Stimulated activated CD8-positive, alpha-beta memory T cell treated with anti-CD3 and anti-CD28 coated beads, Interleukin-7, amount 100 ng/mL, for 1 hour (primary cell): ENCODE measurements at places on chromosomes 5 and 9.

GRCh38 chr5:128341056-128341455 is 197.0 kb downstream of the FBN2 start:
- no peak for DNase-seq

DNA sequence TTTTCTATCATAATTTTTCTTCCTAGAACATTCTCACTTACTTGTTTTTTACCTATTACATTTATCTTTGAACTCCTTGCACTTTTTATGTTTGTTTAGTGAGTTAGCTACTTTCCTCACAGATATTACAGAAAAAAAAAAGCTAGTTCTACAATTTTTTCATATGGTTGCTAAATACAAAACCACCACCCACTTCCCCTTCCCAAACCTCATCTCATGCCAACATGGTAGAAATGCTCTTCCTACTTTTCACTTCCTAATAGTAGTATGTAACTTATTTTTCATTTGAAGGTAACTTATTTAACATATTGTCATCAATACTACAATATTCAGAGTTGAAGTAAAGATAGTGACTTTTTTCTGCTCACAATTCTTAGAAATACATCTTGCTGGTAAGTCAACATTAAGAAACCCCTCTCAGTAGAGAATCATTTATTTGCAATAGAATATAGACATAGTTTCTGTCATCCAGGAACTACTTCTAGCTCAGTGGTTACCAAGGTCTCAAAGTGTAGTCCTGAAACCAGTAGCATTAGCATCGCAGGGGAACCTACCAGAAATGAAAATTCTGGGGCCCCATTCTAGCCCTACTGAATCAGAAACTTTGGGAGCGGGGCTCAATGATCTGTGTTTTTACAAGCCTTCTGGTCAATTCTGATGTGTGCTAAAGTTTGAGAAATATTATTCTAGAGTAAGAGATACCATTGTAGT is 1124.6 kb downstream of the DTWD2 start:
- DNase-seq = no peak

GRCh38 chr5:100840789-100841188 is 62.3 kb downstream of the ST8SIA4 start:
- no peak for DNase-seq

GRCh38 chr5:179008667-179009066 is 13.5 kb upstream of the GRM6 start:
- DNase-seq = no peak

GRCh38 chr5:6717687-6718086 is 4.5 kb downstream of the TENT4A start:
- DNase-seq = no peak

GRCh38 chr5:148763996-148764395 is 62.4 kb upstream of the ADRB2 start:
- DNase-seq = no peak

- no peak for DNase-seq
These were observed 66.8 kb downstream of the MED27 start for GRCh38 chr9:132012704-132013357.
